ENCODE measurements at places on chromosomes 5 and 9.
A peak's percentile ranks its signal among the peaks of the same experiment; 100 is the strongest.

DNA sequence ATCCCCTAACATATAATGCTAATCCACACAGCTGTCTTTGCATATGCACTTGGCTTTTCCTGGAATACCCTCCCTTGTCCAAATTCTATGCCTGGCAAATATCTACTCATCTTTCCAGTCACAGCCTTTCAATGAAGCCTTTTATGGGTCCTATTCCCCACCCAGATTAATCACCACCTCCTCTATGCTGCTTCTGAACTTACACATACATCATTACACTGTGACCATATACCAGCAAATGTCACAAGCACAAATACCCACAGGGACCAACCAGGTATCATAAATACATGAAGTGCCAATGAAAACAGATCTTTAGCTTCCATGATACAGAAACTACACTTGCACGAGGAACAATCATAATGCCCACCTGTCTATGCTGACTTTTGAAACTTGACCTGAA is 22.3 kb downstream of the LPAR1 start:
- no peak for DNase-seq

DNA sequence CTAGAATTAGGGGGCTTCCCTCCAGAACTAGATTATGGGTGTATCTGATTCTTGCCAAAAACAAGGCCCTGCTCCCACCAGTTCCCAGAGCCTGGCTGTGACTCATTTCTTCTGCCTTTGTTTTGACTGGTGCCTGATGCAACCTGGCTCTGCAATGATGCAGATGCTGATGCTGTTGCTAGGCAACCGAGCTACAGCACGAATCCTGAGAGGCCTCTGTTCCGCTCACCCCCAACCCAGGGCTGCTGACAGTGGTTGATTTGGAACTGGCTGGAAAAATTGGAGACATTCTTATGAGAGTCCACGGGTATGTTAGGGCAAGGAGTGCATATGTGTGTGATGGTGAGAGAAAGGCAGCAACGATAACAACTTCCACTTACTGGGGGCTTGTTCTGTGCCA is 100.3 kb downstream of the NSG2 start:
- DNase-seq, result no peak

DNA sequence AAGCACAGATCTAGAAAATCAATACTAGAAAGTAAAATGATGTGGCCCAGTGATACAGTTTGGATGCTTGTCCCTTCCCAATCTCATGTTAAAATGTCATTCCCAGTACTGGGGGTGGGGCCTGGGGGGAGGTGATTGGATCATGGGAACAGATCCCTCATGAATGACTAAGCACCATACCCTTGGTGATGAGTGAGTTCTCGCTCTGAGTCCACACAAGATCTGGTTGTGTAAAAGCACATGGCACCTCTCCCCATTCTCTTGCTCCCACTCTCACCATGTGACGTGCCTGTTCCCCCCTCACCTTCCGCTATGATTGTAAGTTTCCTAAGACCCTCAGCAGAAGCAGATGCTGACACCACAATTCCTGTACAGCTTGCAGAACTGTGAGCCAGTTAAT is 234.2 kb upstream of the CDH6 start:
- no peak for DNase-seq

GRCh38 chr5:757931-758697 is 26.4 kb downstream of the ZDHHC11B start:
- no peak for DNase-seq

- no peak for DNase-seq
Observed at GRCh38 chr9:88808019-88808656, 183.1 kb upstream of the S1PR3 start.

GRCh38 chr5:1524481-1524798 is 680 bp upstream of the LPCAT1 start:
- no peak for DNase-seq

DNA sequence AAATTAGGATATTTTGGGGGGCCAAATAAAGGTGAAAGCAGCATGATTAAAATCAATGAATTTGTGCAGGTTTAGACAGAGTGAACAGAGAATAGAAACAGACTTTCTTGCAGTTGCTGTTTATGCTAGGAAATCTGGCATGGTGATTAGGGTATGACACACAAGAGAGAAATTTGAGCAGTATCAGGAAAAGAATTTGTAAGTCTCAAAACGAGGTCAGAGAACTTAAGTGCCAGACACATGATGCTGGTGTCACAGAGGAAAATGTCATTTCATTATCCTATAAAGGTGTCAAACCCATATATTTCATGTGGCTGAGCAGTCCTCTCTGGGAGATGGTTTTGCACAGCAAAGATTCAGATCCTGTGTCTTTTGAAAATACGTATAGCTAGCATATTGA is 15.7 kb downstream of the LVRN start:
- no peak for DNase-seq

GRCh38 chr9:33170464-33171415 is 3.6 kb upstream of the B4GALT1 start:
- DNase-seq, result peak; percentile 41

GRCh38 chr9:27442464-27442863 is 81.6 kb upstream of the IFNK start:
- DNase-seq, result no peak

DNA sequence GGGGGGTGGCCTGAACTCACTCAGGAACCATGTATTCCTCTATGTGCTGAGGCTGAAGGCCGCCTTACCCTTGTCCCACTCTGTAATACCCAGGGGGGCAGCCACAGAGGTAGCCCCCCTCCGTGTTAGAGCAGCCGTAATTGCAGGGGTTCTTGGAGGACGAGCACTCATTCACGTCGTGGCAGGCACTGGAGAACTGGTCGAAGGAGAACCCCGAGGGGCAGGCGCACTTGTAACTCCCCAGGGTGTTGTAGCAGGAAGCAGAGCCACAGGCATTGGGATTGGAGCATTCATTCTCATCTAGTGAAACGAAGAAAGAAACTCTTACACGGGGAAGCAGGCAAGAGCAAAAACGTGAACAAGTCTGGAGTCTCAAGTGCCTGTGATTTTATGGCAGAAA is 179.8 kb downstream of the SLC12A2 start:
- no peak for DNase-seq

DNA sequence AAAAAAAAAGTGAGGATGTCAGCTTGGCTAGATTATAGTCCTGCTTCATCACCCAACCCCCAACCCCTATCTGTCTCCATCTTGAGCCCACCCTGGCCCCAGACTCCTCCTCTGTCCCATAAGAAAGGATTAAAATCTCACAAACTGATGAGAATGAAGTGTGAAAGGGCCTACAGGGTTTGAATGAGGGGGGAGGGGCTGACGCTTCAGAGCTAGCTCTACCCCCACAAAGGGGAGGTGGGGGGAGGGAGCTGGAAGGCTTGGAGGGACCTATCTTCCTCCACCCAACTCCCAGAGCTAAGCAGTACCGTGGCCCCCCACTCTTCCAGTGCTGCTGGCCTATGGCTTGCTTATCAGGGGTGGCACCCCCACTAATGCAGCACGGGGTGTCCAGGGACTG is 43.7 kb upstream of the HAND1 start:
- no peak for DNase-seq

DNA sequence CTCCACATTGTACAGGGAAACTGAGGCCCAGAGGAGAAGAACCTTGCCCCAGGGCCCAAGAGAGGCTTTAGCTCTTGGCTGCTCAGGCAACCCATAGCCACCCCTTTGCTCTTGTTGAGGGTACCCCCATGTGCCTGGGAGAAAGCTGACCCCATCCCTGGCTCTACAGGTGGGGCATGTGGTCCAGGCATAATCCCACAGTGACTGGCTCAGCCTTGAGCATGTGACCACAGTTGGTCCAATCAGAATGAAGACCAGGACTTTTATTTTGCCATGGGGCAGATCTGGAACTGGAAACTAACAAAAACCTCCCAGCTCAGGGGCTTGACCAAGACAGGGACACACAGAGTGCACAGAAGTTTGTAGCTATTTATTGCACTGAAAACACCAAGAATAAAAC is 29.3 kb downstream of the SLC6A7 start:
- no peak for DNase-seq

- DNase-seq, result no peak
Observed at GRCh38 chr9:2231829-2232228, 216.7 kb downstream of the SMARCA2 start.

DNA sequence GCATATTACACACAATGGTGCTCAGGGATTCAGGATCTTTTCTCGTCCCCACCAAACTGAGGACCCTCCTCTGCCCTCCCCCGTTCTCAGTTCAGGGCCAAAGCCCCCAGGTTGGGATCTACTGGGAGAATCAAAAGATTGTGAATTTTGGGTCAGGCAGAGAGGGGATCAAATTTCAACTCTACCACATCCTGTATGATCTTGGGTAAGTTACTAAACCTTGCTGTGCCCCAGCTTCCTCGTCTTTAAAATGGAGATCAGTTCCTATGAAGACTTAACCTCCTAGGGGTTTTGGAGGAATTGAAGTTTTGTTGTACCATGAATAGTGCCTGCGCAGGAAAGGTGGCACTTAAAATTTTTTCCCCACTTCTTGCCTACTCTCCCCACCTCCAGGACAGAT is 62.4 kb downstream of the RAI14 start:
- no peak for DNase-seq

GRCh38 chr5:3595006-3595961 is at the start of gene IRX1:
IRX1 (plus strand) TSS chr5:3595832; CDS start chr5:3596106, 274 bp downstream.
- DNase-seq, result no peak

- no peak for DNase-seq
Observed at GRCh38 chr9:78938821-78939220, 632.9 kb upstream of the TLE4 start.

DNA sequence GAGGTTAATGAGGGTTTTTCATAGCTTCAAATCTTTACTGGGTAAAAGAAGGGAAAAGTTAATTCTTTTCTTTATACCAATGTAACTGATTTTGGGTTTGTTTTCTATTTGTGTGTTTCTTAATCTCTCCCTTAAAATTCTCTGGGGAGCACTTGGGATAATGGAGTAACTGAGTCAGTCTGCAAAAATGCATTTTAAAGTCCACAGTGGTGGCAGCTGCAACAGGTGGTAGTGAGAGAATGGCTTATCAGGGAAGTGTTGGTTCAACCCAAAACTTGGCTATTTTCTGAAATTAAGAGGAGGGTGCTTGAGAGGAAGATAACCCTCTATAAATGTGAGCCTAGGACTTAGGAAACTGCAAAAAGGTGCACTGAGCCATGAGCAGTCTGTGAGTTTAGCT is 39.9 kb upstream of the ASTN2 start:
- DNase-seq, result no peak

DNA sequence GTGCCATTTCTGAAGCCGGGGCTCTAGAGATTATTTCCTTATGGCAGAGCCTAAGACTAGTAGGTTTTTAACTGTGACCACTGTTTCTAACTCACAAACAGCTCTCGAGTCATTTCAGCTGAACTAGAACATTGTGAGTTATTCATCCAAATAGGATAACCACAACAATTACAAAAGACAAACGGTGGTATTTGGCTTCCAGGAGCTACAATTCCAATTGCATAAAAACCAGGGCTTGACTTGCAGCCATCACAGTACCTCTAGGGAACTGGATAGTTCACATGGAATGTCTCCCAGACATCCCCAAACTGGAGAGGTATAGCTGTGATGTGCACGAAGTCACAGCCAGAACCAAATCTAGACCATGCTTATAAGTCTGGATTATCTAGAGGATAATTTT is 224.8 kb downstream of the FAM114A2 start:
- DNase-seq, result no peak

DNA sequence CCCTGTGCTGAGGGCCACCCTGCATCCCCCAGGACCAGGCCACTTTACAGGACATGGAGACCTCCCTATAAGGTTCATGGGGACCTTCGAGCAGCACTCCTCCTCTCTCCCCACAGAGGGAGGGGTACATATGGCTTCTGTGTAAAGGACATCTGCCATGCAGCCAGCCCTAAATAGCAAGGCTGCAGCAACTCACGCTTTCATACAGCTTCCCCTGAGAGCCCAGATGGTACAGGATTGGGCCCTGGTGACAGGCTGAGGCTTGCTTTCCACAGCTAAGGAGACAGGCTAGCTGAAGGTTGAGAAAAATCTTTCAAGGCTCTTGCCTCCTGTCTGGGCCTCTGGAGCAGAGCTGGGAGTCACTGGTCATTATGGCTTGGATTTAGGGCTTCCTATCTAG is 147.0 kb upstream of the ZNF366 start:
- no peak for DNase-seq
